ENCODE measurements at places on chromosomes 1 and 21.
A peak's percentile ranks its signal among the peaks of the same experiment; 100 is the strongest.

DNA sequence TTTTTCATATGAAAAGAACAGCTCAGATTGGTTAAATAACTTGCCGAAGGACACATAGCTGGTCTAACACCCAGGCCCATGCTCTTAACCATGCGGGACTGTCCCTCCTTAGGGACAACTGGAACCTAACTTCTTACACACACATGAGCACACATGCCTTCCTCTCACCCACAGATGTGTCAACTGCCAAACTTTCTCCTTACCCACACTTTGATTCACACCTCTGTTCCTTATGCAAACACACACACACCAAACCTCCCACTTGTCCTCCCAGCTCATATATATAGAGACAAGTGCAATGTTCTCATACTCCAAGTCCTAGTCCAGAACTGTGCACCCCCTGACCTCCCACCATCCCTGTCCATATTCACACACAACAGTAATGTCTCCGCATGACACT is 4.3 kb downstream of the RAB25 start:
- no peak for DNase-seq

DNA sequence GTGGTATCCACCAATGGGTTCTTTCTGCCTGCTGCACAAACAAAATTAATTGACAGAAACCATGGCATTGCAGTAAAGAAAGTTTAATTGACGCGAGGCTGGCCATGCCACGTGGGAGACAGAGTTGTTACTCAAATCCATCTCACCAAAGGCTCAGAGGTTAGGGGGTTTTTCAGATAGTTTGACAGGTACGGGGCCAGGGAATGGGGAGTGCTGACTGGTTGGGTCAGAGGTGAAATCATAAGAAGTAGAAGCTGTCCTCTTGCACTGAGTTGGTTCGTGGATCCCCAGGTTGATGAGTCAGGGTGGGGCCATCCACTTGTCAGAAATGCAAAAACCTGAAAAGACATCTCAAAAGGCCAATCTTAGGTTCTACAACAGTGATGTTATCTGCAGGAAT is 941 bp upstream of the TBCE start:
- no peak for DNase-seq

DNA sequence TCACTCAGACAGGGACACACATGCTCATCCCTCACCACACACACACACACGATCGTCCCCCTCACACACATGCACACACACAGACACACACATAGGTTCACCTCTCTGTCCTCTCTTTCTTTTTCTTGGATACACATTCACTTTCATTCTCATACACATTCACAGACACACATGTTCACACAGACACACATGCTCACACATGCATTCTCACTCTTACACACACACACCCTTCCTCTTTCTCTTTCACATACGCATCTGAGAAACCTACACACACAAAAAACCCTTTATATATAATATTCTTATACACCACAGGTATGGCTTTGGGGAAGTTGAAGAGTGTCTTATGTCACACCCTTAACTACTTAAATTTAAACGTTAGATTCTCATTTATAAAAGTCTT is 248.6 kb upstream of the RUNX1 start:
- DNase-seq = no peak

GRCh38 chr1:198455966-198456365 is 84.5 kb downstream of the ATP6V1G3 start:
- no peak for DNase-seq

GRCh38 chr1:75964760-75965408 is 32.7 kb upstream of the ASB17 start:
- DNase-seq = no peak

- no peak for DNase-seq
Measured at GRCh38 chr1:199422206-199422605, 605.3 kb upstream of the NR5A2 start.

- DNase-seq = no peak
Measured at GRCh38 chr1:247013391-247013790, 5.5 kb upstream of the ZNF695 start.

DNA sequence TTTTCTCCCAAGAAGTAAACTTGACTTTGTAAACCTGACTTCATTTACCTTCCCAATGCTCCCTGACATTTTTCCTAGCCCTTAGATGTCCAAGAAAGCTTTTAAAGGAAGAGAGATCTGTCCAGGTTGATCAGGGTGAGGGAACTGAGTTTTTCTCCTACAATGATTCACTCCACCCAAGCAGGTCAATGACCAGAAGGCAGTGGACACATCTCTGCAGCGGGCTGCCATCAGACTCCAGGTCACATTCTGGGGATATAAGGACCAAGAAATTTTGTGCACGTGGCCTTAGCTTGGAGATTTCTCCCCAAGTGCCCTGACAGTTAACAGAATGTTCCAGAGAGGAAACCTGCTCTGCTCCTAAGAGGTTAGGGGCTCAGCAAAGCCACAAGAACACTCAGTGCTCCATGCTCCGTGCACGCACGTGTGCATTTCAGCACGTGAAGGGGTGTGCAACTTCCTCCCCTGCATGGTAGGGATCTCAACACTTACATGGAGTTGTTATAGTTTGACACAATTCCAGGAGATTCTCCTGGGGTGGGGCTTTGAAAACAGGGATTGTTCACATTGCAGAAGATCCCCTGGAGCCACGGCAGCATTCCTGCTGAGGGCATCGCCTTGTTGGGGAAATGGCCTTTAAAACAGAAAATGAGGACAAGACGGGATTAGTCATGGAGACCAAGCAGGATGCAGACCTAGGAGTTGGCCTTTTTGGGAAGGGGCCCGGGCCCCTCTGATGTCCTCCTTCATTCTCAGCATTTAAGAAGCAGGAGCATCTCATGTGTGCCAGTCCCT is 9.8 kb downstream of the ABCA4 start:
- DNase-seq = no peak

- DNase-seq = peak; percentile 53
Measured at GRCh38 chr21:29372063-29372802, 73.5 kb downstream of the BACH1 start.

GRCh38 chr1:29785554-29785953 is 549.2 kb downstream of the PTPRU start:
- DNase-seq = no peak

GRCh38 chr1:34684266-34684665 is 70.6 kb upstream of the GJB5 start:
- DNase-seq = no peak

GRCh38 chr1:220789532-220790147 is 2.9 kb downstream of the MTARC1 start:
- DNase-seq = no peak

- DNase-seq = no peak
Measured at GRCh38 chr1:41053316-41053715, 31.8 kb upstream of the SLFNL1 start.

GRCh38 chr1:11875094-11875493 is 16.3 kb upstream of the NPPB start:
- DNase-seq = no peak

DNA sequence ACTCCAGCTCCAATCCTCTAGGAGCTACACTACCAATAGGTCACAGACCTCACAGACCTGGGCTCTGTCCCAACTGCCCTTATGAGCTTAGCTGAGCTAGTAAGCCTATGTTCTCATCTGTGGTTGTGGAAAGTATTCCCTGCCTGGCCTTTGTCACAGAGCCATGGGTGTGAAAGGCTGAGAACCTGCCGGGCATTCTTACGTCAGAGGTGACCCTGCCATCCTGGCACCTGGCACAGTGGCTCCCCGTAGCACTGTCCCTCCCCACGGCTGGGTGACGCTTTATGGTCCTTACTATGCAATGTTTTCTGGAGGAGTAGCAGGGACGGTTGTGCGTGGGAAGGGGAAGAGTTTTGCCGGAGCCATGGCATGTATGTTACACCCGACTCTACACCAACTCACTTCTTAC is 3.5 kb downstream of the TNFRSF1B start:
- no peak for DNase-seq

DNA sequence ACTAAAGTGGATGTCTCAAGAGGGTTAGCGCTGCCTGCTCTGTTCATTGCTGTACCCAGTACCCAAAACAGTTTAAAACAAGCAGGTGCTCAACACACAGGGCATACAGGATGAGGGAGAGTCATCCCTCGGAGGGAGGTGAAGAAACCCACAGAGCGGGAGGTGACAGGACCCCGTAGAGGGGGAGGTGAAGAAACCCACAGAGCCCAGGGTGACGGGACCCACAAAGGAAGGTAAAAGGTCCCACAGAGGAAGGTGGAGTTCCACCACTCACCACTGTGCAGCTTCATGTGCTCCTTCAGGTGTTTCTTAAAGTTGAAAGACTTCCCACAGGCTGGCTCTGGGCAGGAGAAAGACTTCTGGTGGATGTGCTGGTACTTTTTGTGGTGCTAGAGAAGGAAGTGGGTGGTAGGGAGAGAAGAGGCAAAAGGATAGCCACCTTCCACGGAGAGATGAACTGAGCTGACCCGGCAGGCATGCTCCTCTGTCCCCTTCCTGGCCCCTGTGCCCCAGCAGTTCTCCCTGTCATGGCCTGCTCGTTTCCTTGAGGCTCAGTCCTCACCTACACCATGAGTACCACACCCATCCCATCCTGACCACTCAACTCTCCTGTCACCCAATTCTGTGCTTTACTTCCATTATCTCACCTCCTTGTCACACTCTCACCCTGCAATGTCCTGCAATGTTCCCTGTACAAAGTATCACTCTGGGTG is 5.1 kb downstream of the ZNF692 start:
- no peak for DNase-seq

GRCh38 chr1:36132029-36132428 is 7.0 kb upstream of the COL8A2 start:
- no peak for DNase-seq

- DNase-seq = no peak
Measured at GRCh38 chr21:31530897-31531705, 128.4 kb upstream of the SOD1 start.

DNA sequence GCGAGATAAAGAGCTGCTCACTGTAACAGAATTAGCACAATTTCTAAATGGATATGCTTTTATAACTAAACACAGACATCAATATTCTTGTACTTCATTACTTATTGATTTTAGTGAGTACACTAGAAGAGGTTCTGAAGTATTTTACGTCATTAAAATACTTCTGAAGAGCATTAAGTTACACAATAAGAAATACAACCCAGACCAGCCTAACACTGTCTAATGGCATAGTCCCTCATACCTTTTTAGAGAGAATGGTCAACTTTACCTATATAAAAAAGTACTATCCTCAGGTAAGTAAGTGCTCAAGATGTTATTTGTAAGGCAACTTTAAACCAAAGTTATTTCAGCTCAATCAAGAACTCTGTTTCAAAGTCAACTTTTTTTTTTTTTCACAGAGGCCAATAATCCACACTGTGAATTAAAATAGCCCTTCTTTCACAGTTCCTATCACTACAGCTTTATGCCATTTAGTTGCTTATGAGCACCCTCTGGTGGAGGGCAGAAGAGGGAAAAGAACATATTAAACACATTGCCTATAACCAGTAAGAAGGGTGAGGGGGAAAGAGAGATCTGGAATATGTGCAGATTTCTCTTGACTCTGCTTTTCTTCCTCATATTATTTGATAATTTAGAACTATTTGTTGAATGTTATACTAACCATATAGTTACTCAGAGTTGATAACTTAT is 182.1 kb upstream of the DMRTA2 start:
- no peak for DNase-seq

DNA sequence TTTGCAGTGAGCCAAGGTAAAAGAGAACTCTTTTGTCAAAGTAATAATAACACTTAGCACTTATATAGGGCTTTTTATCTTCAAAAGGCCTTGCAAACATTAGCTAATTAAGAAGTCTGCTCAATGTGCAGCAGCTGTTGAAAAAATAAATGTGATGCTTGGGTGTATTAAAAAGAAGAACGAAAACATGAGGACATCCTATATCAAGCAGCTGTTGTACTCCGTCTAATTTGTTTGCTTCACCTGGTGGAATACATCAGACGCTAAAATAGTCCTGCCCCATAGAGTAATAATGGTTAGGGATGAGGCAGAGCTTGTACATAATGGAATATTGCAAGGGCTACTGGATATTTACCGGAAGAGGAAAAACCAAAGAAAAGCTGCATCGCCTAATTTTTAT is 299.5 kb downstream of the ST6GALNAC3 start:
- no peak for DNase-seq

DNA sequence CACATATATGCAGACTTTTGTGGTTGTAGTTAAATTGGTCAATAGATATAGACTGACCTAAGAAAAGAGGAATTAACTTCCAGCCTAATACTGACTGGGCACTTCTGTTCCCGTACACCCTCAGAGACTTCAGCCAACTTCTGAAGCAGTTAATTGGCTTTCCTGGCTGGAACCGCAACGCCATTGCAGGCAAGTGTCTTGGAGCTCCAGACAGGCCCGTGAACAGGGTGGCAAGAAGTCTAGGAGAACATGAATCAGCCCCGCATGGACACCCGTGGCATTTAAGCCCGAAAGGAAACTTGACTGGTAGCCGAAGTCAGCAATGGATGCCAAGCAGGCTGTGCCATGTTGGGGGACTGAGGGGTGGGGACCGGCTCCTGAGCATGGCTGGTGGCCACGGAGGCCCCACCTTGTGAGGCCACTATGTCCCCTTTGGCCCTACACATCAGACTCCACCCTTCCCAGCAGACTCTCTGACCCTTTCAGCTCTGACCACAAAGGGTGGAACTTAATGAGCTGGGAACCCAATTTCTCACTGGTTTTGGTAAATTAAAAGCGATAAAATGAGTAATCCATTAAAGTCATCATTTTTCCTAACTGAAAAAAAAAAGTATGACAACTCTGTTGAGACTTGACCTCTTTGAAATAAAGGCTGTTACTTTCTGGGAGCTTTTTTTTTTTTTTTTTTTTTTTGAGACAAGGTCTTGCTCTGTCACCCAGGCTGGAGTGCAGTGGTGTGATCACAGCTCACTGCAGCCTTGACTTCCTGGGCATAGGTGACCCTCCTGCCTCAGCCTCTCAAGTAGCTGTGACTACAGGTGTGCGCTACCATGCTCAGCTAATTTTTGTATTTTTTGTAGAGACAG is 54.1 kb downstream of the RUNX1 start:
- no peak for DNase-seq

- no peak for DNase-seq
Measured at GRCh38 chr1:9889411-9889810, 20.7 kb downstream of the CTNNBIP1 start.

DNA sequence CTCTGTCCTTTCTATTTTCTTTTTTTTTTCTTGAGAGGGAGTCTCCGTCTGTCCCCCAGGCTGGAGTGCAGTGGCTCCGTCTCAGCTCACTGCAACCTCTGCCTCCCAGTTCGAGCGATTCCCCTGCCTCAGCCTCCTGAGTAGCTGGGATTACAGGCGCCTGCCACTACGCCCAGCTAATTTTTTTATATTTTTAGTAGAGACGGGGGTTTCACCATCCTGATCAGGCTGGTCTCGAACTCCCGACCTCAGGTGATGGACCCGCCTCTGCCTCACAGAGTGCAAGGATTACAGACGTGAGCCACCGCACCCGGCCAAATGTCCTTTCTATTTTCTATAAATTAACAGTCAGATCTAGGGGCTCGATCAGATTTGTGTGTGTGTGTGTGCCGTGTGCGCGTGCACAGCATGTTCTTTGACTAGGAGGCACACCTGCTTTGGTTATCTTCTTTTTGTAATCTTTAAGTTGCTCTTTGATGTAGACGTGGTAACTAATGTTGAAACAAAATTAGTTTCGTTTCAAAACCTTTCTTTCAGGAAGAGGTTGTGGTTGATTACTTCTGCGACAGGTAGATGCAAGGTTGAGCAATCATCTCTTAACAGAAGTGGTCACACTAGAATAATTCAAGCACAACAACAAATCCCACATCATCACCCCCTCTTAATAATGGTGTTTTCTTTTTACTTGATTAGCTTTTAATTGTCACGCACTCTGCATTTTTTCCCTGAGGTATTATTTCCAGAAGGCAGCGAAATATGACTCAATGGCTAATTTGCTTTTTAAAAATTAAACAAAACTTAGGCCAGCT is 779 bp upstream of the DEGS1 start:
- no peak for DNase-seq

All from HS-5 (cell line).